GM12864 (cell line): ENCODE measurements at places on chromosomes 7 and 10.

DNA sequence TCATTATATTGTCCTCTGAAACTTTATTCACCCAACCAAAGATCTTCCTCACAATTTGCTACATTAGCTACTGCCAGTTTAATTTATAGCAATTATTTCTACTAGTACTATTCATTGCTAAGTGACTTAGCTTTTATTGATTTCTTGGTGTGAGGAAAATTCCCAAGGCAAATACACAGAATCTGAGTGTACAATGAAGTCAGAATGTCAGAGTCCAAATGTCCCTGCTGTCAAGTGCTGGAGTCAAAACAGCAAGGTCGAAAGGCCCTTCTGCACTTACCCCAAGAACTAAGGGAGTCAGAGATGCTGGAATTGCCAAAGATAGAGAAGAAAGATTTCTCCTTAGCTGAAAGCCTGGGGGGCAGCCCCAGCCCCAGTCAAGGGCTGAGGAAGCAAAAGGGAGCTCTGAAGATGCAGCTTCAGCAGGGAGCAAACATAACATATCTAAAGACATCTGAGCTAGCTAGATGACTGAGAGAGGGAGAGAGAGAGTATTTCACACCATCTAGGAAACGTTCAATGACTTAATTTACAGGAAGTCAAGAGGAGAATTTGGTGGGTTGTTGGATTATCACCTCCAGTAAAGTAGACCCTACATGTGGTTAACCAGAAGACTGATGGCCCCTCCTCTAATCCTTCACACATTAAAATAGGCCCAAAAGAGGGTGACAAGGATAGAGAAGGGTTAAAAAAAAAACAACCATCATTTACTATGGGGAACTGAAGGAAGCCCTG is 36.6 kb upstream of the SAMD8 start:
- no peak for DNase-seq

GRCh38 chr10:96341219-96342182 is 17.3 kb downstream of the OPALIN start:
- DNase-seq = no peak

DNA sequence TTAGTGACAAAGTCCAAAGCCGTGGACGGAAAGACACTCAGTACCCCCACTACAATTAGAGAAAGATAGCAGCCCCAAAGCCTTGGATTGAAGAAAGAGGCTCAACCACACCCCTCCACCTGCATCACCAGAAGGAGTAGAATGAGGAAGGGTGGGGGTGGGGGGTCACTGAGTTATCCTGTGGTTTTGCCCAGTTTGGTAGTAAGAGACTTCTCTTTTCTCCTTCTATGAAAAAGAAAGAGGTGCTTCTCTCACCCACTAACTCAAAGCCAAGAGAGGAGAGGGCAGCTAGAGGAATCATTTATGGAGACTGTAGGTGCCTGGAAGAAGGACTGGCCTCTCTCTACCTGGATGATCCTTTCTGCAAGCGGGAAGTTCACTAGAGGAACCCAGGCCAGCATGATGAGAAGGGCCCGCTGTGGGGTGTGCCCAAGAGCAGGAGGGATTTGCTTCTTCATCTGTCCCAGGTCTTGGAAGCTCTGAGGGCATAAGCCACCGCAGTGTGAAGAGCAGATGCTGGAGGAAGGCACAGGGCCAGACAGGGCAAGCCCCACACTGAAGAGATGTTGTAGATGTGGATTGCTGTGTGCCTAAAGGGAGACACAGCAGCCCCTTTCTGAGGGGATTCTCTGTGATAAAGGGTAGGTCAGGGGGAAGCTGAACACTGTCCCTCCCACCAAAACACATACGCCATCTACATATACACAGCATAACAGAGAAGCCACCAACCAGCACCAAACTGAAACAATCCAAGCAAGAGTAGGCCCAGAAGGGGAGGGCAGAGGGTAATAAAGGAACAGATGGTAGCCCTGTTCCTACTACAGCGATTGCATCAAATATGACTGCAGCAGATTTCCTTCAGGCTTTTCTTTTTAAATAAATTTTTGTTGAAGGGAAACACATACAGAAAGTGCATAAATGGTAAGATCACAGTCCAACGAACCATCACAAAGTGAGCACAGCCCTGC is 25.8 kb upstream of the LANCL2 start:
- no peak for DNase-seq

GRCh38 chr10:12716042-12716441 is 285.5 kb downstream of the CCDC3 start:
- DNase-seq = no peak

- DNase-seq = no peak
Measured at GRCh38 chr10:2475711-2476217, 591.6 kb upstream of the PFKP start.

DNA sequence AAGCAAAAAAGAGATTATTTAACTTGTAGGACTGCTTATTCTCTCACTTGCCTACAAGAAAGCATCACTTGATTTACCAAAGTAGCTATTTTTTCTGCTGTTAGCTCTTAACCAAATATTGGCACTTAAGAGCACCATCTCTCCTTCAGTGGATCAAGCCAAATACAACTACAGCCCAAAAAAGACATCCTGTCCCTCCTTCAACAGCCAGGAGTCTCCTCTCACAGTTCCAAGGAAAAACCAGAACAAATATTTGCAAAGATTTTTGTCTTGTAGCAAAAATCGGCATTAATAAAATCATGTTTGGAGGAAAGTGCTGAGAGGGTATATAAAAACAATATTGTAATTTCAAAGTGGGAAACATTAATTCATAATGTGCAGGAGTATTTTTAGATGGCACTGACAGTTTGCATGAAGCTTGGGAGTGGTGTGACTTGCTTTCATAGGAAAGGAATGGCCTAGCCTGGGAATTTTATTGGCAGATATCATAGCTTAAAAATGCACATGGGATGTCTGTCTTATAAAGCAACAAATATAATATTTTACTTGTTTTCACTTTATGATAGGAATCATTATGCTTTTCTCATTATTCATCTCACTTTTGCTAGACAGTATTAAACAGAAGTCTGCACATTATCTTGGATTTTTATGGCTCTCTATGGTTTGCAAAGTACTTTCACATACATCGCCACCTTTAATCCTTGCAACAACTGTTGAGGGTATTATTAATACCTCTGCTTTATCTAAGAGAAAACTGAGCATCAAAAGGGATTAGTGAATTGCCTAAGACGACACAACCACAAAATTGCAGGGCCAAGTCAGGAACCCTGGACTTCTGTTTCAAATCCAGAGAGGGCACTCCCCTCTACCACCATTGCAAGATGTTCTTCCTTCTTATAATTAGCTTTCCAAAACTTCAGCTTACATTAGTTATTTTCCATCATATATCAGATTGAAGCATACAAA is 103.5 kb downstream of the AGMO start:
- no peak for DNase-seq

DNA sequence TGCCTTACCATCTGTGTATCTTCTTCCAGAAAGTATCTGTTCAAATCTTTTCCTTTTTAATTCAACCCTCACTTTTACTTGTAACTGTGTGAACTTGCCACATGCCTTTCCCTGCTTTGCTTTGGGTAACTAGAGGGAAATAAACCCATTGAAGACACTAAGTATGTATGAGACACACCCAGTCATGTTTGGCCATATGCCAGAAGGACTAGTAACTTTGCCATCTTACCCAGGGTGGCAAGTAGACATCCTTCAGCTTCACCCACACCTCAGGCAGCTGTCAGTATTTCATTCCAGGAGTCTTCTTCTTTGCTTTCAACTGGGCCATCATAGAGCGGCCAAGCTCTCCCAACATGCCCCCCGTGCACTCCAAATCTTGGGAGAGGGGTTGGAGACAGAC is 323.1 kb downstream of the TNS3 start:
- no peak for DNase-seq

DNA sequence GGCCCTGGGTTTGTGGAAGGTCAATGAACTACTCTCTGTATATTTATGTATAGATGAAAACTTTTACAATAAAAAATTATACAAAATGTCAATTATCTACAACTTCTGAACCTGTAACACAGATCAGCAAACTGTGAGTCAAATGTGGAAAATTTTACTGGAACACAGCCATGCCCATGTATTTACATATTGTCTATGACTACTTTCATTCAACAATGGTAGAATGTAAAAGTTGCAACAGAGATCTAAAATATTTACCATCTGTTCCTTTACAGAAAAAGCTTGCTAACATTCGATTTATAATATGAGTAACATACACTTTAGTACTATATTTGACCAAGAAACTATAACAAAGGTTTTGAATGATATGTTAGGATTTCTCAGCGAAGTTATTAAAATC is 481.6 kb downstream of the PARD3 start:
- no peak for DNase-seq

DNA sequence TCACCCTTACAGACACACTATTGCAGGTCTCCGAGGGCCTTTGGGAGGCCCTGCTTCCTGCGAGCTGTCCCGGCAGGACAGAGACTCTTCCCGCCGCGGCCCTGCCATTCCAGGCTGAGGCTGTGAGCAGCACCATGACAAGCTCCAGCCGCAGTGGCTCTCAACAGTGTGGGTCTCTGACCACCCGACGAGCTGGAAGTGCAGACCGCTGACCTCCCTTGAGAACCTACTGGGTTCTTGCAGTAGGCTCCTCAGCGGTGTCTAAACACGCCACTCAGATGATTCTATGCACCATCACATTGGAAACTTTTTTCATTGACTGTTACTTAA is 303.4 kb downstream of the WDR37 start:
- no peak for DNase-seq

- DNase-seq = no peak
Measured at GRCh38 chr10:5606864-5607263, 59.5 kb downstream of the ASB13 start.

DNA sequence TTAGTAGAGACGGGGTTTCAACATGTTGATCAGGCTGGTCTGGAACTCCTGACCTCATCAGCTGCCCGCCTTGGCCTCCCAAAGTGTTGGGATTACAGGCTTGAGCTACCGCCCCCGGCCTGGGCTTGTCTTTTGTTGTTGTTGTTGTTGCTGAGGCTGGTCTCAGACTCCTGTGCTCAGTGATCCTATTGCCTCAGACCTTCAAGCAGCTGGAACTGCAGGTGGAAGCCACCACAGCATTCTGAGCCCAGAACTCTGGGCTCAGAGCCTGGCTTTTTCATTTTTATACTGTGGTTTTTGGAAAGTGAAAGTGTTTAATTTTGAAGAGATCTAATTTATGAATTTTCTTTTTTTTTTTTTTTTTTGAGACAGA is 16.2 kb upstream of the DNAJB6 start:
- DNase-seq = no peak

DNA sequence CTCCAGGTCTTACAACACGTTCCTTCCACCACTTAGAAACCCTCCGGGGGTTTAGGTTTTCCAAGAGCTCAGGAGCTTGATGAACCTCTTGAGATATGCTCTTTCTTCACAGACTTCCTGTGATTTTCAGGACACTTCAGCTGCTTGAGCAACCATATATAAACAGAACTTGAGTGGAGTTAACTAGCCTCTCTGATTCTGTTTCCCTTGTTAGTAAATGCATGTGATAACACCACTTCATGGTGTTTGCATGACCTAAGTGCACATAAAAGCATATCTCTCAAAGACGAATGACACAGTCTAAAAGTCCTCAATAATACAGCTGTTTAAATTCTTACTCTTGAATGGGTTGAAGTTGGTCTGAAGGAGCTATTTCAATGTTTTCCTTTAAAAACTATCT is 9.9 kb downstream of the PRR15 start:
- DNase-seq = no peak

GRCh38 chr7:95433952-95434556 is 774 bp downstream of the PON2 start:
- DNase-seq = no peak

- DNase-seq = no peak
Measured at GRCh38 chr10:5656737-5657579, 9.4 kb downstream of the ASB13 start.

GRCh38 chr7:154911862-154912455 is 91.0 kb downstream of the PAXIP1 start:
- no peak for DNase-seq

- DNase-seq = no peak
Measured at GRCh38 chr7:109997837-109998236, 1093.1 kb upstream of the LRRN3 start.

DNA sequence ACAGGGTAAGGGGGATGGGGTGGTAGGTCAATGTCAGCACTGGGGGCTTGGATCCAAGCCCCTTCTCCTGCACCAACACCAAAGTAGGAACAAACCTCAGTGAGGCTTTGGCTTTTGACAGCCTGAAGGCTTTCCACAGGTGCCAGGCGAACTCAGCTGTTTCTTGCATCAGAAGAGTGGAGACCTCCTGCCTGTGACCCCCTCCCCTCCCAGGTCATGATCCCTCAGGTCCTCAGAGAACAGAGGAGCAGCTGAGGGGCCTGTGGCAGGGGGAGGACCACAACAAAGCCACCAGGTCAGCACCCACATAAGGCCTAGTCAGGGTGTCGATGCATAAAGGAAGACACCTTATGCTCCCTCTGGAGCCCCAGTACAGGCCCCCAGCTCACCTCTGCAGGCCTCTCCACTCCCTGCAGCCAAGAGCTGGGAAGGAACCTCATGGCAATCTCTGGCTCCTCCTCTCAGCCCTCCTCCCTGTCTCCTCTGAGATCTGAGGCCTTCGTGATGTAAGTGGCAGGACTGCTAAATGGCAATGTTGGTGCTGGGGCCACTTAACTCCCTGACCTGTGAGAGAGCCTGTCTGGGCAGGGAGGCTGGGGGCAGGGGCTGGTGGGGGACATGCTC is 19.1 kb upstream of the PRRT4 start:
- DNase-seq = no peak

DNA sequence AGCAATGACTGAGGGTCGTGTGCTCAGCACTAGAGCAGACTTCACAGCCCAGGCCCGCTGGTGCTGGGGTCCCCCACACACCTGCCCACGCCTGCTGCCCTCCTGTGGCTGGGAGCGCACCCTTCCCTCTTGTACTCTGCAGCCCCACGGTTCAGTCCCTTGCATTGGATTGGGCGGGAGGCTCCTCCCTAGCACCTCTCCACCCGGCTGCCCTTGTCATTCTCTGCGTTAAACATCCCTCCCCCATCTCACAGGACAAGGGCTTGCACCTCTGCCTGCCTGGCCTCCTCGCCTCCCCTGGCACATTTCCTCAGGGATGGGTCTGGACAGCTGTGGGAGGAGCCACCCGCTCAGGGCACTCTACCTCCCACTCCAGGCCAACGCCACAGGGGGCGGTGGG is 68.6 kb downstream of the ALOX5 start:
- DNase-seq = no peak

- no peak for DNase-seq
Measured at GRCh38 chr7:132532281-132532680, 44.0 kb downstream of the PLXNA4 start.
